ENCODE measurements at places on chromosomes 5 and 9. TPM values are rescaled to one million over a fixed set of nuclear protein-coding genes. Genes with fewer than 3 reads are reported as not detected.

The ABCA2 gene
- total RNA-seq: 27.6 TPM

DNA sequence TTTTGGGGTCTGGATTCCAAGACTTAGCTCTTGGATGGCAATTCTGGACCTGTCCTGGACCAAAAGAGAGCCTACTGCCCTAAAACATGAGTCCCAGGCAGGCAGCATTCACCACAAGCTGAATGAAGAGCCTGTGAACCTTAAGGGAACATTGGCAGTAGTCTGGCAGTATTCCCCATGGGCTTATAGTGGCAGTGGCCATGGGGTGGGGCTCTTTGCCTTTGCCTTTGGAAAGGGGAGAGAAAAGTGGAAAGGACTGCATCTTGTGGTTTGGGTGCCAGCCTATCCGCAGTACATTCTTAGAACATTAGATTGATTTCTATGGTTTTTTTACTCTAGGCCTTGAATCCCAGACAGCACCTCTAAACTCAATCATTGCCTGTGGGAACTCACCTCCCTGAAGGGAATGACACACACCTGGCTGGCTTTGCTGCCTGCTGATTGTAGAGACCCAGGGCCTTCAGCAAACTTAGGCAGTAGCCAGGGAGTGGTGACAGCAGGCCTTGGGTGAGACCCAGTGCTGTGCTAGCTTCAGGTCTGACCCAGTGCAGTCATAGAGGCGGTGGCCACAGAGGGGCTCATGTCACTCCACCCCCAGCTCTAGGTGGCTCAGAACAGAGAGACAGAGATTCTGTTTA, 216.3 kb downstream of the CETN3 start:
- no peak for DNase-seq

DNA sequence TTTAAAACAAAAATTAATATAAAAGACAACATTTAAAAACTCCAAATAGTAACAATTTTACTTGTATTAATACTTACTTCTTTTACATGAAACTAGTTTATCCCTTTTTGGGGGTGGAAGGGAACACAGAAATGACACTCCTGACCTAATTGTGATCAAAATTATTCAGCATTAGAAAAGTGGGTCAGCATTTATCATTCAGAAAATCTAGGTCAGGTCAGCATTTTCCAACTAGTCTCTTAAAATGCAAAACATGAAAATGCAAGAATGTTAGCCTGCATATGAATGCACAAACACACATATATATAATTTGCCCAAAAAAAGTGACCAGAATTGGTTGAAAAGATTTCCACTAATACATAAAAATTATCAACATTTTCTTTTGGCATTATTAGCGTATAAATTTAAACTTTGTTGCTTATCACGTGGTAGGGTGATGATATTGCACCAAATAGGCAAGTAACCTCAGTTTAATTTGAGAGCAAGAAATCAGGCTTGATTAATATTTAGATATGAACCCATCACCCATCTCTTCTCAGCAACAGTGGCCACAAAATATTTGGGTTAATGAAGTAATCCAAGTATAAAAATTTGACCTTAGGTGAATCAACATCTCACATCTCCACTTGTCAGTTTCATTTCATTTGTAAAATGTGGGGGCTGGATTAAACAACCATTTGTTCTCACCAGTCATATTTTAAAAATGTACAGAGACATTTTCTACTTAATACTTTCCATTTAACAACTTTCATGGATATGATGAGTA, 5.7 kb downstream of the TMEM167A start:
- DNase-seq: no peak

DNA sequence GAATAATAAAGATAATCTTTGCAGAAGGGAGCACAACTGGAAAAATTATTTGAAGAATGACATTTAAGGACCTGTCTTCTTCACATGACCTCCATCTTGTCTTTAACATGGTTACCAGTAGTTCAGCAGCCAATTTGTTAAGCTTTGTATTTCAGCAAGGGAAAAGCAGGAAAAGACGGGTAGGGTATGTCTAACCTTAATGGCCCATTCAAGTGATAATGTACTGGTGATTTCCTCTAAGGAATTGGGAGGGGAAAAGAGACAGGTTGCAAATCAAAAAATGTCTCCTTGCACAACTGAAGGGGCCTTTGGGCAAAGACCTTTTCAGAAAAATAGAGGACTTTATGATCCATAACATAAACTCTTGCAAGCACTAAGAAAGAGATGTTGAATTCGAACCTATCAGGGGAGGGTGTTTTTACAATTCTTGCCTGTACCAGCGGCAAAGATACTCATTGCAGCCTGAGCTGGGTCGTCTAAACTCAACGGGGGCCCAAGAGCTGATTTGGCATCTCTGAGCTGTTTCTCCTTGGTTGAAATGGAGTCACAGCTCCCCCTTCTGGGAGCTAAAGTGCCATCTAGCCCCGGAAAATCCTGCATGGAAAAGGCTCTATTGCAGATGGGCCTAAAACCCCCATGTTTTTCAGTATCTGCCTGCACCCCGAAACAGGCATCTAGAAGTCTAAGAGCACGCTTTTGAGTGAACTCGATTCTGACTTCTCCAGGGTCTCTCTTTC, 3.8 kb downstream of the BRINP1 start:
- DNase-seq: no peak

DNA sequence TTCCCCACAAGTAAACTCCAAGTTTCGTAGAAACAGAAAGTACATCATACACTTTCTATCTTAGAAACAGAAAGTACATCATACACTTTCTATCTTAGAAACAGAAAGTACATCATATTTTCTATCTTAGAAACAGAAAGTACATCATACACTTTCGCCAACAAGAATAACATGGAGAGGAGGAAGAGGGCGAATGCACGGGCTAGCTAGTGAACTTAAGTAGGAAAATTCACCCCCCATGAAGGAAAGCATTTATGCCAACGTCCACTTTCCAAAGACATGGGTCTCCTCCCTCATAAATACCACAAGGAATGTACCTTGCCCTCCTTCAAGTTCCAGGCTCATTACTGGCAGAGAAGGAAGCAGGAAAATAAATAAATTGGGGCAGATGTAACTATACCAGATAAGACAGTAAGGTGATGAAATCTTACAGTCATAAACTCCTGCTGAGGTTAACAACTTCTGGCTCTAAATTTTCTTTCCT, 64.7 kb downstream of the FRMD3 start:
- no peak for DNase-seq
